ENCODE measurements at places on chromosomes 5 and 9. TPM values are rescaled to one million over a fixed set of nuclear protein-coding genes. Genes with fewer than 3 reads are reported as not detected.

Gene TYRP1
- not detected for total RNA-seq

Gene GRXCR2
- not detected for total RNA-seq

Gene EFNA5
- total RNA-seq: 20.0 TPM

Gene ZNF608
- 0.40 TPM for total RNA-seq

Gene TAF11L5
- not detected for total RNA-seq

Gene LPAR1
- total RNA-seq: 10.2 TPM

Gene SPINK1
- total RNA-seq: 0.37 TPM

Gene FANCC
- total RNA-seq: 12.4 TPM

Gene GADD45G
- total RNA-seq: 0.21 TPM

Gene FBP2
- not detected for total RNA-seq

Gene UBE2QL1
- 0.15 TPM for total RNA-seq

Gene PPP2R2B
- total RNA-seq: not detected

Gene INSL6
- total RNA-seq: not detected

Gene HMMR
- total RNA-seq: 31.8 TPM

Gene TNC
- total RNA-seq: 1.4 TPM

Gene PKD2L2
- total RNA-seq: not detected

Gene PDGFRB
- total RNA-seq: 0.09 TPM

Gene GPR151
- not detected for total RNA-seq

Gene TMEM252
- total RNA-seq: not detected

Gene NFX1
- 29.9 TPM for total RNA-seq

Gene STPG3
- total RNA-seq: not detected

Gene FAM169A
- total RNA-seq: 8.8 TPM

Gene ZDHHC11B
- total RNA-seq: 1.2 TPM
